Inflammatory macrophage (primary cell): ENCODE measurements at places on chromosomes 6 and 20.

- DNase-seq: no peak
Observed at GRCh38 chr20:59184880-59185447, 21.3 kb downstream of the ZNF831 start.

GRCh38 chr20:60062431-60063047, 104.3 kb downstream of the CDH26 start:
- DNase-seq: no peak

- no peak for DNase-seq
Observed at GRCh38 chr6:118710616-118711015, 59.2 kb upstream of the CEP85L start.

- DNase-seq: no peak
Observed at GRCh38 chr6:56652994-56653393, 10.3 kb upstream of the DST start.

GRCh38 chr6:50093116-50093937, 43.6 kb upstream of the DEFB112 start:
- DNase-seq: no peak

DNA sequence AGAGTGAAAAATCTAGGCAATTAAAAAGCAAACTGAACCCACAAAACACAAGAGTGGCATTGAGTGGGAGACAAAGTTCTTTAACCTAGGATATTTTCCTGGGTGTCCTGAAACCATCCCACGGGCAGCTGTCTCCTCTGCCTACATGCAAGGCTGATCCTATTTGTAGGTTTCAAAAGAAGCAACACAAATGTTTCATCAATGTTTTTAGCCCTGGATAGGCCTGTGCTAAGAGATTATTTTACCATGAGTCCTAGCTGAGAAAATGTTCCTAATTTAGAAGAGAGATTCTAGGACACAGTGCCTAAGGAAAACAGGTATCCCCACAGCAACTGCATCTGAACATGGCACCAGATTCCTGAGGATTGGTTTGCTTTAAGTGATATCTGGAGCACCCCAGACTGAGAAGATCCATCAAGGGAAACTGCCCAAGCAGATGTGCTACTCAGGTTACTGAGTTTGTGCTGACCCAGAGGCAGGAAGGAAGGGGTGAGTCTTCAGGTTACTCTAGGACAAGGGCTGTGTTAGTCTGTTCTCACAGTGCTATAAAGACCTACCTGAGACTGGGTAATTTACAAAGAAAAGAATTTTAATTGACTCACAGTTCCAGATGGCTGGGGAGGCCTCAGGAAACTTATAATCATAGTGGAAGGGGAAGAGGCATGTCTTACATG, 111.6 kb upstream of the UST start:
- no peak for DNase-seq

DNA sequence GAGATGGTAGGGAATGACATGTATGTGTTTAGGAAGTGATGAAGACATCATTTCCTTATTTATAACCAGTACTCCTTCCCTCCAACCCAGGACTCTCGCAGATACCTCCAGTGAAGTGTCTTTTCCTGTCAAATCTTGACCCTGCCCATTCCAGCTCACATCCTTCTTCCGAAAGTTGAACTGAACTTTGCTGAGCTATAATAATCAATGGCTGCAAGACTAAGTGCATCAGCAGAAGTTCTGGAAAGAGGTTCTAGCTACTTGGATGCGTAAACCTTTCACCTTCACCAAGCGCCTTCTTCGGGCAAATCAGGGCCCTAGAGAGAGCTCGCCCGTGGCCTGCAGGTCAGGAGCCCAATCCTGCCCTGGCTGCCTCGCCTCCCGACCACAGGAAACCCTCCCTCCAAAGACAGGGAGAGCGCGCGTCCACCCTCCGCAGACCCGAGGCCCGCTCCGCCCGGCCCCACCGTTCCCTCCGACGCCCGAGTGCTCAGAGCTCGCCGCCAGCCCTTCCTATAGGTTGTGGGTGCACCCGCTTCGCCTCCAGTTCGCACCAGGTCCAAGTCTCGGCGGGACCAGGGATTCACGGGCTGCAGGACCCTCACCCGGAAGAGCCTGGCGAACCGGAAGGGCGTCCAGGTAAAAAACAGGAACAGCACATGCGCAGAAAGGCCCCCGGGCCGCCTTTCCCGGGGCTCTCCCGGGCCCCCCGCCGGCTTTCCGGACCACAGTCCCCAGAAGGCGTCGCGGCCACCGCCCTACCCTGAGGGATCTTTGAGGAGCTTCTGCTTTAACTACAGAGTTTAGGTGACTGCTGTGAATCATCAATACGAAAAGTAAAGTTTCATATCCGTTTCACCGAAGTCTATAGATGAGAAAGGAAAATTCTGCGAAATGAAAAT, at the start of gene ZNF334:
Gene ZNF334, minus strand, starts transcription at position 617 of the 902 bp plus-strand sequence. CDS start 1,457 bp downstream, outside the sequence.
- peak; percentile 69 for DNase-seq

- no peak for DNase-seq
Observed at GRCh38 chr6:31865205-31866118, 2.8 kb upstream of the NEU1 start.

GRCh38 chr6:158849899-158850806, 31.0 kb upstream of the EZR start:
- DNase-seq: peak; percentile 90

GRCh38 chr6:81696524-81696923, 56.0 kb downstream of the TENT5A start:
- DNase-seq: no peak

- DNase-seq: no peak
Observed at GRCh38 chr6:73929405-73929804, 233.4 kb downstream of the CD109 start.

- no peak for DNase-seq
Observed at GRCh38 chr6:103456652-103457051, 1403.1 kb downstream of the HACE1 start.

DNA sequence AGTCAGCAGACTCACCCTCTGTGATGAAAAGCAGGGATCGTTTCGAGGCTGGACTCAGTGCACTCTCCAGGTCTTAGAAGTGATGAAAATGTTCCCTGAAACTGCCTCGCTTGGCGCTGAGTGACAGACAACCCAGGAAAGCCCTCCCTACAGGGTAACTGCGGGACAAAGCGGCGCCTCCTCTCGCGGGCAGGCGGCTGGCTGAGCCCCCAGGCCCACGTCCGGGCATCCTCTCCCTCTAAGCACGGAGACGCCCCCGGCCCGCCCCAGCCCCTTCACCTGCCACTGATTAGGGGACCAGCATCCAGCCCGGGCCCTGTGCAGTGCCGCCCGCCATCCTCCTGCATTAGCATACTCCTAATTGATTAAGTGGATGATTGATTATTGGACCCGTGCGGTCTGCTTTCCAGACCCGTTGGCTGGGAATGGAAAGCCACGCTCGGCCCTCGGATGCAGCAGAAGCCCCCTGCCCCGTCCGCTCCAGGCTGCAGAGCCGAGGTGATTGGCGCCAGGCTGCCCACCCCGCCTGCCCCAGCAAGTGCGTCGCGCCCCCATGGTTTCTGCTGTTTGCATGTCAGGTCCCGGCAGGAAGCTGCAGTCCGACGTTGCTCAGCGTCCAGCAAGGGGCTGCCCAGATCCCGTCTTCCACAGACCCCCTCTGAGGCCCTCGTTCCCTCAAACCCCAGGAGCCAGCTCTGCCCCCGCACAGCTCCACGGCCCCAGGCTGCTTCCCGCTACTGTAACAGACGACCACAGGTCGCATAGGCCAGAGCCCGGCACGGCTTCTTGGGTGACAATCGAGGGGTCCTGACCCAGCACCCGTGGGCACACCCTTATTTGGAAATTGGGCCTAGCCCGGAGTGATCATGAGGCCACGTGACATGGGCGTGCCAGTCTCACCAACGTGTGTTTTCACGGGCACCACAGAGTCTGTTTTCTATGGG, 131.6 kb downstream of the DLL1 start:
- DNase-seq: no peak

GRCh38 chr20:24991897-24992486, 559 bp downstream of the APMAP start:
- DNase-seq: no peak

DNA sequence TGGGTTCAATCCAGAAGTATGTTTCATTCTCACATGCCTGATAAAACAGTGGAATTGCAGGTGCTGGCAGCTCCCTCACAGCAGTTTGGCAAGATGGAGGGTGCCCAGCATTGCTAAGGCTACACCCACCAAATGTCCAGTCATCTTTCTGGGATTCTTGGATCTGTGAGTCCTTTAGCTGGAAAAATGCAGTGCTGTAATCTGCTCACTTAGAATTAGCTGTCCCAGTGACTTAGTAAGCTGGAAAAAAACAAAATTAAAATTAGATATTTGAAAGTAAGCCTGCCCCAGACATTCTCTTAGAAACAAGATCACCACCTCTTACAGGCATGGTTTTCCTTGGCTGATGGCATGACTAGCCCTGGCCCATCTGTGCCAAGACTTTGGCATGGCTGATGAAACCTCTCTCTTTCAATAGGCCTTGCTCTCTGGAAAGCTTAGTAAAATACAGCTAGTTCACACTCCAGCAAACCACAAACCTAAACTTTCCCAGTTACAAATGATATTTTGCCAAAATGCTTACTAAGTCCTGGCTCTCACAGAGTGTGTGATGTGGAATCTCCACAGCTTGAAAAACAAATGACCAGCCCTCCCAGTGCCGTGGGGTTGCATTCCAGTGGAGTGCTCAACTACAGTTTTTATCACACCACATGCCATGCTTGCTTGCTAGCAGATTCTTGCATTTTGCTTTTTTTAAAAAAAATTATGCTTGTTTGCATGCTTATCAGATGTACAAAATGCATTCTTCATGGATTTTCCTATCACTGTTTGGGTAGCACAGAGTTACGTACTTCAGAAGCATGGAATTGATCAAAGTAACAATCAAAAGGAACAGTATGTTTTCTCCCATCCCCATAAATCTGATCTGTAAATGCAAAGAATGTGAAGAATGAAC, 261.5 kb downstream of the EYA4 start:
- DNase-seq: no peak

GRCh38 chr20:37853823-37854375, 49.0 kb upstream of the VSTM2L start:
- no peak for DNase-seq

DNA sequence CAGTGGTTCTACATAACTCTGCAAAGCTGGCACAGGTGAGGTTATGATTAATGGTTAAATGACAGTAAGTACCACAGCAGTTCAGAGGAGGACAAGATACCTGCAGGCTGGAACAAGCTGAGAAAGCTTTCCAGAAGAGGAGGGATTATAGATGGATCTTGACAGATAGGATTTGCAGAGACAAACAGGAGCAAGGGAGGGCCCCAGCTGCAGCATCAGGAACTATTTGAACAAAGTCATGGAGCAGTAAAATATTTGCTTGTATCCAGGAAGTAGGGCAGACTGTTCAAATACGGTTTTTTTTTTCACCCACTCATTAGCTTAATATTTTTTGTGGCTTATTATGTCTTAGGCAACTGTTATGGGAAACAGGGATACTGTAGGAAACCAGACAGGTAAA, 144.4 kb upstream of the MAN1A1 start:
- no peak for DNase-seq

GRCh38 chr6:163579880-163580295, 165.4 kb downstream of the QKI start:
- DNase-seq: no peak

DNA sequence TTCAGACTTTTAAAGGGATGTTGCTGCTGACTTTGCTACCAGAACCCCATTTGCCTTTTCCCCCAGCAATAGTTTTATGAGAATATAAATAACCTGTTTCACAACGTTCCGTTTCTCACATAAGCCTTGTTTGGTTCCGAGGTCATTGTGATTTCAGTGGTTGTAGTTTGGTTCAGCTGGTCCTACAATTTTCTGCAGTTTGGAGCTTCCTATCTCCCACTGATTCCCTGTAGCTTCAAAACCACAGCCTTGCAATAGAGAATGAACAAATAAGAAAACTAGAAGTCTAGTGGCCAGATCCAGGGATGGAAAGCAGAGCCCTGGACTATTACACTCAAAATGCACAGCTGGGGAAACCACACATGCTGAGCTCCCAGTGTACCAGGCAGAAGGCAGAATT, 24.1 kb upstream of the SH3BGRL2 start:
- DNase-seq: no peak

- no peak for DNase-seq
Observed at GRCh38 chr6:140744659-140745320, 1370.3 kb upstream of the CITED2 start.

DNA sequence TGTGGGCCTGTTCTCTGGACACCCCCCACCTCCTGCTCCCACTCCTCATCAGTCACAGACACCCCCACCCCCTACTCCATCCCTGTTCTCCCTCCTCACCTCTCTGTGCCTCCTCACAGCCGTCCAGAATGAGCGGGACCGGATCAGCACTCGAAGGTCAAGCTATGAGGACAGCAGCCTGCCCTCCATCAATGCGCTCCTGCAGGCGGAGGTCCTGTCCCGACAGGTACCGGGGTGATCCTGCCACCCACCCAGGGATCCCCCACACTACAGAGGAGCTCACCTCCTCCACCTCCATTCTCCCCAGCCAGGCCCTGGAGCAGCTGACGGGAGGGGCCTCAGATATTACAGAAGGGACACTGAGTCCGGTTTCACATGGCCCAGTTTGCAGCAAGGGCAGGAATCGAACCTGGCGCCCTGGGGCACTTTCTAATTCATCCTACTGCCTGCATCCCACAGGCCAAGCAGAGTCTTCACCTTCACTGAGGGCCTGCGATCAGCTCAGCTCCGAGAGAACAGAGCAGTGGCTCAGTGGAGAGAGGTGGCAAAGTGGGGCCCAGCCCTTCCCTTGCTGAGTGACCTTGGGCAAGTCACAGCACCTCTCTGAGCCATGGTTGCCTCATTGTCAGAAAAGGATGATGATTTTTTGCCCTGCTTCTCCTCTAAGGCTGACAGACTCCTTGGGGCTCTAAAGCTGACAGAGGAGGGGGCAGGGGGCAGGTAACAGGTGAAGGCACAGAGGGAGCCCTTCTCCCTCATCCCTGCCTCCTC, 58.3 kb downstream of the HNF4A start:
- DNase-seq: no peak

DNA sequence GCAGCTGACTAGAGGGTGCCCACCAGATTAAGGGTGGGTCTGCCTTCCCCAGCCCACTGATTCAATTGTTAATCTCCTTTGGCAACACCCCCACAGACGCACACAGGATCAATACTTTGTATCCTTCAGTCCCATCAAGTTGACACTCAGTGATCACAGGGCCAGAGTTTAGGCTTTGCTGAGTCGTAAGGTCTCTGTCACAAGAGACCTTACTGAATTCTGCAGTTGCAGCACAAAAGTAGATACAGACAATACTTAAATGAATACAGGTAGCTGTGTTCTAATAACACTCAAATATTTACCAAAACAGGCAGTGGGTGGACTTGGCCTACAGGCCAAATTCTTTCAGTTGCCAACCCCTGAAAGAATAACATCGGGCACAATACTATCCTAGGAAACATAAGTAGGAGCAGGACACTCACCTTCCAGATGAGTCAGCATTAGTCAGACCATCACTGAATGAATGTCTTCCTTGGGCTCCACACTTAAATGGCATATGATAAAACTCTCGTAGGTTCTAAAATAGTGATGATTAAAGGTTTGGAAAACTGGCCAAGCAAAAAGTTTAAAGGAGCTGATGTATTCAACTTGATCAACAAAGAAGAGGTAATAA, 190.0 kb downstream of the UBE3D start:
- DNase-seq: no peak

- DNase-seq: no peak
Observed at GRCh38 chr6:22078802-22079545, 217.9 kb downstream of the PRL start.
